Hematopoietic multipotent progenitor cell treated with erythropoietin and hydrocortisone succinate and interleukin-3 and kit ligand, for 4 days (in vitro differentiated cells): ENCODE measurements at places on chromosomes 7 and 10.

DNA sequence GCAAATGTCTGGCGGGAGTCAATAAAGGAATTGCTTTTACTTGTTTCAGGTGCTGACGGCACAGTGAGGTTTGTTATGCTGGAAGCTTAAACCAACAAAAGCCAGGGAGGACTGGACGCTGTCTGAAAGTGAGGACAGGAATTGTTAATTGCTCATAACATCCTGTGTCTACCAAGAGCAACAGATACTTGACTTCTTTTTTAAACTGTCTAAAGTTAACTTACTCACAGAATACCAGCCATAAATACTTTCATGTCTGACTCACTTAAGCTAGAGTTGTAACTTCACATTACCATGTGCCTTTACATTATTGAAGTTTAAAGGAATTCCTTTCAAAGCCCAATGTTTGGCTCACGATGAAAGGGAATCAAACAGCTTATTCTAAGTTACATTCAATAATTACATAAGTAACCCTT is 252.7 kb upstream of the SHH start:
- no peak for DNase-seq

DNA sequence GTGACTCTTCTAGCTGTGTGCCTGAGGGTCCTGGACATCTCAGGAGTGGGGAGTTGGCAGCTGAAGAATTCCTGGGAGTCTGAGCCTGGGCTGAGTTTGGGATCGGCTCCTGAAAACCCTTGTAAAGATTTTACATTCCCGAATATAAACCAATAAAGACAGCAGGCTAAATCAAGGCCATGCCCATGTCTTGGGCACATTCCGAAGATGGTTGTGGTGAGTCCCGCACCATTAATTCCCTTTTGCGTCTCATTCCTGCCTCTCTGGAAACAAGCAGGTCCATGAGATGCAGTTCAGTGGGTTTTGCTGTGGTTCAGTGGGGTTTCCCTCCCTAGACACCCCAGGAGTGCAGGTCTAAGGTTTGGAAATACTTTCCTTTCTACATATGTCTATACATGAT is 90.9 kb downstream of the COL26A1 start:
- no peak for DNase-seq

GRCh38 chr10:70729763-70730357 is 55.3 kb downstream of the TBATA start:
- no peak for DNase-seq

- DNase-seq = no peak
These were observed 18.0 kb downstream of the ADAP1 start for GRCh38 chr7:936386-937054.

- DNase-seq = no peak
These were observed 161.2 kb downstream of the DNAJB6 start for GRCh38 chr7:157497744-157498651.

- DNase-seq = no peak
These were observed 426.4 kb upstream of the FZD8 start for GRCh38 chr10:36068542-36068941.

GRCh38 chr10:119416855-119417254 is 125.7 kb downstream of the RGS10 start:
- DNase-seq = peak; percentile 83

DNA sequence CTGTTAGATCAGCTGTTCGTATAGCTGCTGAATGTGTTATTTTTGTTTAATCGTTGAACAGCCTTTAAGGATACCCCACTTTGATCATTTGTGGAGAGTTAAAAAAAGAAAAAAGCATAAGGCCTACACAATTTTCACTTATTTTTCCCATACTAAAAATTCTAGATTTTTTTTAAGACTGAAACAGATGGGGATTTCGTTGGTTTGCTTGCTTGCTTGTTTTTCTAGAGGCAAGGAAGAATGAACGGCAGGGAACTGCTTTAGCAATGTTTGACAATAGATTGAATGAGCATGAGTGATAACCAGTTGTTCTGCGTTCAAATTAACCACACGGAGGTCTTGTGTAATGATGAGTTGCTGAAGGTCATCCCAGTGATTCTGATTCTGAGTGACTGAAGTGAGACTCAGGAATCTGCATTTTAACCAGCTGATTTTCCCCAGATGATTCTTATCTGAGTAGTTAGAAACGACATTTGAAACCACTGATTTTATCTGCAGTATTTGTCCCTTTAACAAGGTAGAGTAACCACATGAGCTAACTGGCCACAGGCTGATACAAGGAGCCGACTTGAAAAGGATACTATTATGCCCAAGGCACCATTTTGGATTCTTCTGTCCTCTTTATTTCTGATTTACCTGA is 85.9 kb downstream of the GPR37 start:
- DNase-seq = no peak

- DNase-seq = no peak
These were observed 92.0 kb downstream of the TCF7L2 start for GRCh38 chr10:113041841-113042750.

- DNase-seq = no peak
These were observed 60.3 kb downstream of the CPXM2 start for GRCh38 chr10:123831259-123831658.

DNA sequence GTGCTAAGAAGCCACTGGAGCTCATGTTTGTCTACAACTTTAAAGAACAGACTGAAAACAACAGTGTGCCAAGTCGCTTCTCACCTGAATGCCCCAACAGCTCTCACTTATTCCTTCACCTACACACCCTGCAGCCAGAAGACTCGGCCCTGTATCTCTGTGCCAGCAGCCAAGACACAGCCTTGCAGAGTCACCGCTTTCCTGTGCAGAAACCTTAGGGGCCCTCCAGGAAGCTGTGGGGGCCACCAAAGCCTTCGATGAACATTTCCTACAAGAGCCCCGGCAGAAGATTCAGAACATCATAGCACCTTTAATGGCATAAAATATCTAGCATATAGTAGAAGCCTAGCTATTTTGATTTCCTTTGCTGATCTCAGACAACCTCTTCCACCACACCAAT is 88.0 kb upstream of the PRSS58 start:
- DNase-seq = peak; percentile 62

GRCh38 chr10:111281516-111281915 is 204.7 kb downstream of the ADRA2A start:
- peak; percentile 29 for DNase-seq

- no peak for DNase-seq
These were observed 56.9 kb upstream of the WNT16 start for GRCh38 chr7:121271916-121272315.

DNA sequence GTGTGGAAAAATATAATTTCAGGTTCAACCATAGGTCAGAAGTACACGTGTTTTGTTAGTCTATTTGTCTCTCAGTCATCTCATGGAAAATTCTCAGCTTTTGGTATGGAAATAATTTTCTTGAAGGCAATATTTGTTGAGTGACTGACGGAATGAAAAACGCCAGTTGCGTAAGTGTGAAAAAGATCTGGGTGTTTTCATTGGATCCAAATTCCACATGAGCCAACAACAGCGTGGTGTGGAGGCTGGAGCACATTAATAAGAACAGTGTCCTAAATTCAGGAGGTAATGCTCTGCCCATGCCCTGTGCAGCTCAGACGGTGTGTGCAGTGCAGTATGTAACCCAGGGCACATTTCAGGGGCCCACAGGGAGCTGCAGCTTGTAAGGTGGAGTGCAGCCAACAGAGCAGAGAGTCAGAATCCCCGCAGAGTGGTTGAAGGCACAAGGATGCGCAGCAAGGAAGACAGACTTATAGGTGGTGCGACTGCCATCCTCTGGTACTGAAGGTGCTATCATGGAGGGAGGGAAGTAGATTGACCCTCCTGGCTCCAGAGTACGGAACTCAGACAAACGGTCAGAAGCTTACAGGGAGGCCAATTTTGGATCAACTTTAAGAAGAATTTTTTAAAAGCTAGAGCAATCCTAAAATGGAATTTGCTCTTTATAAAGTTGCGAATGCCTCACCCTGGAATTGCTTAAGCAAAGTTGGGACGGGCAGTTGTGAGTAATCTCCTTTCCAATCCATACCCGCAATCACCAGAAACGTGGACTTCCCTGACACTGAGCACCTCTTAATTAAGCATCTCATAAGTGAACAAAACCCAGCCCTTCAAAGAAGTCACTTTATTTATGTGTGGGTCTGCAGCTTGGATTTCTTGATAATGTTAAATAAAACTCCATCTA is 38.0 kb downstream of the EGFR start:
- DNase-seq = no peak

GRCh38 chr10:118116715-118117449 is 70.1 kb upstream of the RAB11FIP2 start:
- no peak for DNase-seq

DNA sequence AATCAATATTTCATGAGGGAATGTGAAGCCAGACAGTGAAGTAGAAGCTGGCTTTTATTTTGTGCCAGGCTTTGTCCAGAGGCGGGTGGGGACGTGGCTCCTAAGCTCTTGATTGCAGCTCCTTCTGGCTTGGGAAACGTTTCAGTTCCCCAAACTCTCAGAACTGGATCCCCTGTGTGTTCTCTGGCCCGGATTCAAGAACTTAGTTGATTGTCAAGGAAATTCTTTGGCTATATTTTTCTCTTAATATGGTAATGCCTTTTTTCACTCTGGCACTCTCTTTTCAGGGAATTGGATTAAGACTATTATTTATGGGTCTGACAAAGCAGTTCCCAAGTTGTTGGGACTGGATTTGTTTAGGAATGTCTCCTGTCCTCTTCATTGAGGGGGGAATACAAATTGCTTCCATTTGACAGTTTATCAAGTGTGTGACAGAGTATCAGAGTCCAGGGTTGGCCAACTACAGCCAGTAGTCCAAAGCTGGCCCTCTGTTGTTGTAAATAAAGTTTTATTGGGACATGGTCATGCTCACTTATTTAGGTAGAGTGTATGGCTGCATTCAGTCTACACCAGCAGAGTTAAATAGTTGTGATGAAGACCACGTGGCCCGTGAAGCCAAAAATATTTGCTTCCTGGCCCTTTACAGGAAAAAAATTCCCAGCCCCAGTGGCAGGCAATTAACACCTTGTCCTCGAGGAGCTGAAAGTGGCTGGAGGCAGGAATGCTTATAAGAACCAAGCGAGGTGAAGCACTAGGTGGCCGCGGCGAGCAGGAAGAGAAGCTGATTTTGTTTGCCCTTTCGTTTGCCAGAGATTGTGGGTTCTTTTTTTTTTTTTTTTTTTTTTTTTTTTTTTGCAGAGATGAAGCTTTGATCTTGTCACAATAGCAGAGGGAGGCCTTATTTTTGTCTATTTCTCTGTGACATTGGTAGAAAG is 34.3 kb downstream of the HTRA1 start:
- DNase-seq = peak; percentile 4

- DNase-seq = no peak
These were observed 20.4 kb downstream of the TEX36 start for GRCh38 chr10:125662584-125662983.

- no peak for DNase-seq
These were observed 279.4 kb downstream of the FZD1 start for GRCh38 chr7:91543646-91544045.

- DNase-seq = no peak
These were observed 28.2 kb upstream of the ANK3 start for GRCh38 chr10:60417901-60418300.

DNA sequence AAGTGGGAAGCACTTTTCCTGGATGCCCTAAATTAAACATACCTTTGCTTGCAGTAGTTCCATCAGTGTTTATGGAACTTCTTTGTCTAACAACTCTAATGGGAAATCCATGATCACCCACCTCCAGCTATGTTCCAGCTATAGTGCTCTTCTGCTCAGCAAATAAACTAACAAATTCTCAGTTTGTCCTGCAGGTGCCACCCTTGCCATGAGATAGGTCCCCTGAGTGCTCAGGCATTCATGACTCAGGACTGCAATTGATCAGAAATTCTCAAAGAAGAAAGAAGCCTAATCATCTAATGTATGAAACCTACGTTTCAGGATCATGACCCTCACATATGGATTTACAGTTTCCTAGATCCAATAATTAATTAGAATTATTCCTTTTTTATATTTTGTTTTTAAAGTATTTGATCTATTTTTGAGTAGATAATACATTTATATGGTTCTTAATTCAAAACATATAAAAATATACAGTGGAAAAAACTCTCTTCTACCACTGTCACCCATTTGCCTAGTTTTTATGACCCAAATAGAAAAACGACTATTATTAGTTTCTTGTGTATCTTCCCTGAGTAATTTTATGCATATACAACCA is 48.7 kb upstream of the DYNC1I1 start:
- peak; percentile 73 for DNase-seq
